ENCODE measurements at places on chromosomes 13 and 19.

GRCh38 chr13:74825152-74825937 is 656.6 kb downstream of the TBC1D4 start:
- DNase-seq, result no peak

GRCh38 chr19:31075146-31075655 is 274.0 kb downstream of the TSHZ3 start:
- no peak for DNase-seq

DNA sequence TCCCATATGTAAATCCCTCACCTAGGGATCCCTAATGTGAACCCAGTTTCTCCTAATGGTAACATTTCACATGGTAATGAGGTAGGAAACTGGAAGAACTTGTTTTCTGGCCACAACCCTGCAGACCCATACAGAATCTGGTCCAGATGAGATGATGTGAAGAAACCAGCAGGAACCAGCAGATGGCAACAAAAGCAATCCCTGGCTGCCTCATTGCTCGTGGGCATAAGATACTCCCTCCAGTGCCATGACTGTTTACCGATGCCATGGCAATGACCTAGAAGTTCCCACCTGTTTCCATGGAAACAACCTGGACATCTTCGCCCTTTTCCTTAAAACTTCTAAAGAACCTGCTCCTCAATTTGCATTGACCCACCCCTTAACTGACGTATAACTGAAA is 1.4 kb upstream of the CD209 start:
- DNase-seq, result no peak

DNA sequence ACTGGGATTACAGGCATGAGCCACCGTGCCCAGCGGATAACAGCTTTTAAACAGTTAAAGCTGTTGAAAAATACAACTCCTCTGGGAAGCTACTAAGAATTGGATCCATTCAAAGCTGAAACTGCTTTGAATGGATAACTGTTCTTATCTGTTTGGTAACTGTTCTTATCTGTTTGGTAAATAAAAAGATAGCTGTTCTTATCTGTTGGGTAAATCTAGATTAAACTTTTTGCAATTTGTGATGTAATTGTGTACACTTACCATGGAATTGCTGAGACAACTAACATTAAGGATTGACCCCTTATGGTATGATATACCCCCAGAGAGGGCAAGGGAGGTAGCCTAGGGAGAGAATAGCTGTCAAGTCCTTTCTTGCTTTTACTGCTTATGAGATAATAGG is 27.9 kb upstream of the SPART start:
- no peak for DNase-seq

- no peak for DNase-seq
Observed at GRCh38 chr19:52635786-52636570, 2.2 kb downstream of the ZNF83 start.

- DNase-seq, result no peak
Observed at GRCh38 chr19:33300009-33300893, 2.1 kb downstream of the CEBPA start.

GRCh38 chr19:47228937-47229675 is 1.9 kb downstream of the BBC3 start:
- no peak for DNase-seq

All from activated T-cell treated with anti-CD3 and anti-CD28 coated beads for 1 hour (primary cell).